ENCODE measurements at places on chromosomes 16 and 17. TPM values are rescaled to one million over a fixed set of nuclear protein-coding genes. Genes with fewer than 3 reads are reported as not detected.

DNA sequence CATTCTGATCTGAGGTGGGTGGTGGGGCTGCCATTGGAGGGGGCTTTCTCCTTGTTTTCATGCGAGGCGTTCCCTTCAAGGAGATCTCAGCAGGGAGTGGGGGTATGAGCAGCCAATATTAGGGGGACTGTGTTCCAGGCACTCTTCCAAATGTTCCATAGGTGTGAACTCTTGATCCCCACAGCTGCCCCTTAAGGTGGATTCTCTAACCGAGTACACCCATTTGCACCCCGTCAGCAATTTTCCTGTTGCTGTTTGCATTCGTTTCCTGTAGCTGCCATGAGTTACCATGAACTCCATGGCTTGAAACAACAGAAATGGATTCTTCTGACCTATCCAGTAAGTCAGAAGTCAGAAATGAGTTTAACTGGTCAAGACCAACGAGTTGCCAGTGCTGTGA is 3.7 kb upstream of the PRR15L start:
- no peak overlapping the region for H3K27ac ChIP-seq
- no peaks in the 10 kb centered on the region for H3K36me3 ChIP-seq
- no peaks in the 10 kb centered on the region for H3K27me3 ChIP-seq
- no peak overlapping the region for H3K4me3 ChIP-seq

GRCh38 chr17:15654886-15655561 is 29.1 kb downstream of the TRIM16 start:
- no peak overlapping the region for H3K4me3 ChIP-seq
- H3K36me3 ChIP-seq = peaks cover 2% of the 10 kb centered on the region
- H3K27me3 ChIP-seq = no peaks in the 10 kb centered on the region
- peak; percentile 22 for DNase-seq

- H3K27me3 ChIP-seq = no peaks in the 10 kb centered on the region
- no peak for DNase-seq
- H3K36me3 ChIP-seq = peaks cover 5% of the 10 kb centered on the region
- peak overlapping the region; percentile 20 for H3K27ac ChIP-seq
- H3K4me3 ChIP-seq = no peak overlapping the region
Observed at GRCh38 chr16:89155851-89156739, 15.5 kb upstream of the CDH15 start.

The PDIA2 gene
- 0.78 TPM for total RNA-seq

Data from cardiac muscle cell (in vitro differentiated cells and primary cell).